ENCODE measurements at places on chromosomes 11 and 22.

- no peak for DNase-seq
Measured at GRCh38 chr11:82718307-82718706, 15.4 kb downstream of the FAM181B start.

DNA sequence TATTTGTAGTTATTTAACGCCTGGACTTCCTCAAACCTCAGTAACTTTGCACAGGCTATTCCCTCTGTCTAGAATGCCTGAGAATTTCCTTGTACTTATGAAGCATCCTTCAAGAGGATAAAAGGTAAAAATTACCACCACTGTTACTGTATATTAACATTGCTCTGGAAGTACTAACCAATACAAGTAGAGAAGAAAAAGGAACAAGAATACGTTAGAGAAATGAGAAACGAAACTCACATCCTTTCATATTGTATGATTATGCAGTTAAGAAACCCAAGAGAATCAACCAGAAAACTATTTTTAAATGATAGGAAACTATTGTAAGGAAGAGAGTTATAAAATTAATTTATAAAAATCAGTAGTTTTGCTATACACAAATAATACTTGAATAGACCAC is 48.2 kb upstream of the OR5P2 start:
- DNase-seq, result no peak

- no peak for DNase-seq
Measured at GRCh38 chr11:83554876-83555275, 268.7 kb upstream of the CCDC90B start.

DNA sequence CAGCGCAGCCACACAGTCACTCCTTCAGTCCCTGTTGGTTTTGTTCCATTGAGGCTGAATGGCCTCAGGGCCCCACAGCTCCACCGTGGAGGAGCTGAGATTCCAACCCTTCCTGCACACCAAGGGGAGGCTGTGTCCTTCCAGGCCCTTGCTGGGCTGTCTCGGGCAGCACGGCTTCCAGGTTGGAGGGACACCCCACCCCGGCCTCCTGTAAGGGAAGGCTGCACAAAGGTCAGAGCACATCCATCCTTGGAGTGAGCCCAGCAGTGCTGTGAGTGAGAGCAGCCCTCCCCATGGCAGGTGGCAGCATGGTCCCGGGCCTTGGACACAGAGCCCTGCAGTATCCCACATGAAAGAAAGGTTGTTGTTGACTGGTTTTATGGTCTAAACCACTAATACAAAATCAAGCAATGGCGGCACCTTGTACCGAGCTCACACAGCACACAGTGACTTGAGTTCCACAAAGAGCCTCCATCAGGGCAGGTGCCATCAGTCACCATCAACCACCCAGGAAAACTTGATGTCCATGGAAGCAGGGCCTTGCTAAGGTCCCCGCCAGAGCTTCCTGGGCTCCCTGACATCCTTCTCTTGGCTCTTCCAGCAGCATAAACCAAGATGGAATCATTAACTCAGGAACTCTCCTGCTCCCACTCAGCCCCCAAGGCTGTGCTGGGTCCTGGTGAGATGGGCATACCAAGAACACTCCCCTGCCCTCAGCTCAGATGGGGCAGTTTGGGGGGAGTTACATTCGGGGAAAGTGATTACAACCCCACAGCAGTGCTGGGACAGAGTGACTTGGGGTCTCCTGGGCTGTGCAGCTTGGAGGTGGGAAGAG is 1500.4 kb downstream of the TBC1D22A start:
- DNase-seq, result no peak

GRCh38 chr11:120108154-120108784 is 29.6 kb downstream of the TRIM29 start:
- DNase-seq, result peak; percentile 88
